Left forelimb (tissue), 1 donor: ENCODE measurements at places on chromosomes 12 and 14.

DNA sequence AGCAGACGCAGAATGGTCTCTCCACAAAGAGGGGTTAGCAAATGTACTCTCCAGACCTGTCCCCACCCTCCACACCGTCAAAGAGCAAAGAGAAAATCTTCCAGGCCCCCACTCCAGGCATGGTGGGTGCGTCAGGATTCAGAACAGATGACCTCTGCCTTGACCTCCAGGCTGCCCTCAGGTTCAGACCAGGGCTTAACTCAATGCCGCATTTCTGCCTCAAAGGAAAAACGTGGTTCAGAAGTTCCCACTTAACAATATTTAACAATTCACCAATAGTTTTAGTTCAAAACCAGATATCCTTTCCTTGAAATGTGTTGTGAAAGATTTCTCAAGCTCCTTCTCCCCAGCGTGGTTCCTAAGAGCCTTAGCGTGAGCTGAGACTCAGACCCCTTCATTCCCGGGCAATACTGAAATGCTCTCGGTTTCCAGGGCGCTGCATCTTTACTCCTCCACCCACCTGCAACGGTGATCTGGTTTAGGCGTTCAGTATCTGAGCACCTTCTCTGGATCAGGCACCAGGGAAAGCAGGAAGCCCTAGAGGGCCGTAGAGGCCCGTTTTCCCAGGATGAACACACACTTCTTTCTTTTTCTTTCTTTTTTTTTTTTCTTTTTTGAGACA lies 22.9 kb downstream of the HSP90AA1 start:
- DNase-seq, result no peak

- no peak for DNase-seq
Measured at GRCh38 chr12:18391151-18391550, 129.8 kb downstream of the PIK3C2G start.

DNA sequence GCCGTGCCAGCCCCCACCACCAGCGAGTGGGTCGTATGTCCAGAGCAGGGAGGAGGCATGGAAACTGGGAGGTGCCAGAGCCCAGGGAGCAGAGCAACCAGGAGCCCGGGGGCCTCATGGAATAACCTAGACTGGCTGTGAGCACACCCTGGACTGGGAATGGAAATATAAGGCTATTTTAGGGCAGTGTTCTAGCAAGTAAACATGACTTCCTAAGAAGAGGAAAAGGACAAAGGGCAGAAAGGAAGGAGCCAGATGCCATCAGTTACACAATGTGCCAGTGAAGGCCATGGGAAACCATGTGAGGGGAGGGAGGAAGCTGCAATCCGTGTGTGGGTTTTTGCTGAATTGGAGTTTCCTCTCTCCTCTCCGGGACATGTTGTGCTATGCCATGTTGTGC lies 18.7 kb upstream of the CPM start:
- DNase-seq, result no peak

- DNase-seq, result no peak
Measured at GRCh38 chr14:56294128-56294527, 175.9 kb downstream of the PELI2 start.

- no peak for DNase-seq
Measured at GRCh38 chr14:59632381-59632780, 55.8 kb upstream of the CCDC175 start.

GRCh38 chr12:107679336-107679735 lies 6.3 kb upstream of the PWP1 start:
- no peak for DNase-seq

DNA sequence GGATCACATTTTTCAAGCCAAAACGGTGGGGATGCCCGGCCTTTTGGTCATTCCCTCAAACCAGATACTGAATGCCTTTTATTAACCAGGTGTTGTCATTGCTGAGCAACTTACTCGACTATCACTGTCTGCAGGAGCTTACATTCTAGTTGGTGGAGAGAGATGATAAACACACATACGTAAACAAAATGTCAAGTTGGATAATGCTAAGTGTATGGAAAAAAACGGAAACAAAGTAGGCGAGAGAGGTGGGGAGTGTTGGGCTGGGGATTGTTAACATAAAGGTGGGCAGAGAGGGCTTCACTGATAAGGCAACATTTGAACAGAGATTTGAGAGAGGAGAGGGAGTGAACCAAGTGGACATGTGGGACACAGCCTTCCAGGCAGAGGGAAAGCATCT lies 4.5 kb downstream of the C12orf43 start:
- DNase-seq, result no peak

GRCh38 chr12:79959484-79959883 lies 24.6 kb upstream of the PPP1R12A start:
- DNase-seq, result no peak

DNA sequence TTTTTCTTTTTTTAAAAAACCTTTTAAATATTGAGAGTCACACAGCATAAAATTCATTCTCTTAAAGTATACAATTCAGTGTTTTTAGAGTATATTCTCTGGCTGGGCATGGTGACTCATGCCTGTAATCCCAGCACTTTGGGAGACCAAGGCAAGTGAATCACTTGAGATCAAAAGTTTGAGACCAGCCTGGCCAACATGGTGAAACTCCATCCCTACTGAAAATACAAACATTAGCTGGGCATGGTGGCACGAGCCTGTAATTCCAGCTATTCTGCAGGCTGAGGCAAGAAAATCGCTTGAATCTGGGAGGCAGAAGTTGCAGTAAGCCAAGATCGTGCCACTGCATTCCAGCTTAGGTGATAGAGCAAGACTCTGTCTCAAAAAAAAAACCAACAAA lies 68.4 kb upstream of the BCAT1 start:
- DNase-seq, result no peak

DNA sequence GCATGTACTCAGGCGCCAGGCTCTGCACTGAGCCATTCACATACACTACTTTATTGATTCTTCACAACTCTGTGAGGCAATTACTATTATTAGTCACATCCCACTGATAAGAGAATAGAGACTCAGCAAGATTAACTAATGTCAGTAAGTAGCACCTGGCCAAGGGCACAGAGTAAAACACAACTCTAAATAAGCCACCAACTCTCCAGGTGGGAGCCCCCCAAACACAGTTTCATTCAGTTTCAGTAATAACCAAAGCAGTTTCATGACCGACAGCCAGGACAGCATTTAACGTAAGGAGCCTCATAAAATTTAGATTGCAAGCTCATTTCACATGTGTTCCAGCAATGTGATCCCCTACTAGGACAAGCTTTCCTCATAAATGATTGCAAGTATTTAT lies 323.1 kb upstream of the CCDC196 start:
- no peak for DNase-seq

DNA sequence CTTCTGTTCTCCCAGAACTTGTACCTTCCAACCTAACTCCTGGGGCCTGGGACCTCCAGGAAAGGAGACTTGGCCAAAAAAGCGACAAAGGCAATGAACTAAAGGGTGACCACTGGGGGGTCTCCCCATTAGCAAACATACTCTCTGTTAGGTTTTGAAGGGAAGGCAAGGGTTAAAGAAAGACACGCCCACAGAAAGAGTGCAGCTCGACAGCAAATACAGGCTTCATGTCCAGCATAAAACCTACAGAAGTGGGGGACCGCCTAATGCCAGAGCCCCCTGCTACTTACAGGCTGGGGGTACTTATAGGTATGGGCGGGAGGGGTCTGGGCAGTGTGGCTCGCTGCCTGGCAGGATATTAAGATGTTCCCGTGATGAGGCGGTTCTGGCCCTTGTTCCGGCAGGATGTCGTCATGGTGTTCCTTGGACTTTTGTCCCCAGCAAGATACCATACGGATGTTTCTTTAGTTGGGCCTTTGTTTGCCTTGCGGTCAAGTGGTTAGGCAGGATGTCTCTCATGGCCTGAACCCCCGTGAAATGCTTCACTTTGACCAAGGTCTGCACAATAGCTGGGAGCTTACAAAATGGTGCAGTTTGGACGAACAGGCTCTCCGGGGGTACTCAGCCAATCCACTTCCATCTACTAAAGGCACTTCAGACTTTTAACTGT lies 53.4 kb downstream of the PRMT8 start:
- no peak for DNase-seq

- DNase-seq, result no peak
Measured at GRCh38 chr12:56080556-56081138, 682 bp downstream of the ERBB3 start.

GRCh38 chr12:46430340-46430948 lies 57.9 kb upstream of the SLC38A2 start:
- DNase-seq, result no peak

- DNase-seq, result no peak
Measured at GRCh38 chr14:44609201-44609600, 102.1 kb upstream of the FSCB start.

DNA sequence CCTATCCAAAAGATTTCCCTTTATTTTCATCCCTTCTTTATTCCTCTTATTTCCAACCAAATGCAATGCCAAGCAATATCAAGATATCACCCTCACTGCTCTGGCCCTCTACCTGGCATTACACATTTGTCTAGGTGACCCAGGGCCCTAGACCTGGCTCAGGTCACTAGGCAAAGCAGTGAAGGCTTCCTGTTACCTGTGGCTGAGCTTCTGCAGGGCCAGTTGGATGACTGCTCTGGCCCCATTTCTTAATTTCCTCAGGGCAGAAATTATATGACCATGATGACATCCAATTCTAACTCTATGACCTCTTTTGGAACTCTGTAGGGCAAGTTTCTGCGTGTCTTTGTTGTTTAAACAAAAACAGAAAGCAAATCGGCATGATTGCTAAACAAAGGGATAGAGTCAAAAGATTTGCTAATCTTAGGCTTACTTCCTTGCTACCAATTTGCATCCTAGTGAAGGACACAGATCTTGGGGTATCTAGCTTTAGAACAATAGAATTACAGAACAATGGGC lies 7.4 kb upstream of the CCDC198 start:
- no peak for DNase-seq
